Natural killer cell (primary cell): ENCODE measurements at places on chromosomes 11 and 22. TPM values are rescaled to one million over a fixed set of nuclear protein-coding genes. Genes with fewer than 3 reads are reported as not detected.

DNA sequence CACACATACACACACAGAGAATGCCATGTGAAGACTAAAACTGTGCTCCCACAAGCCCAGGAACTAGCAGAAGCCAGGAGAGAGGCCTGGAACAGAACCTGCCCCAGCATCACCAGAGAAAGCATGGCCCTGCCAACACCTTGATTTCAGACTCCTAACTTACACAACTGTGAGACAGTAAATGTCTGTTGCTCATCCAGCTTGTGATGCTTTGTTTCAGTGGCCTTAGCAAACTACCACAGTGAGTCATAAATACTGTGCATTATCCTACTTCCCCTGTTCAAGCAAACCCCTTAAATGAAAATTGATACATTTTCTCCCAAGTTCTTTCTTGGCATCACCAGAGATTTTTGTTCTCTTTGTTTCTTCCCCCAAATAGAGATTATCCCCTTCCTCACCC lies 1539.4 kb upstream of the TENM4 start:
- no peaks in the 10 kb centered on the region for H3K27me3 ChIP-seq
- H3K4me3 ChIP-seq: no peak overlapping the region
- no peaks in the 10 kb centered on the region for H3K4me1 ChIP-seq
- no peak for DNase-seq

DNA sequence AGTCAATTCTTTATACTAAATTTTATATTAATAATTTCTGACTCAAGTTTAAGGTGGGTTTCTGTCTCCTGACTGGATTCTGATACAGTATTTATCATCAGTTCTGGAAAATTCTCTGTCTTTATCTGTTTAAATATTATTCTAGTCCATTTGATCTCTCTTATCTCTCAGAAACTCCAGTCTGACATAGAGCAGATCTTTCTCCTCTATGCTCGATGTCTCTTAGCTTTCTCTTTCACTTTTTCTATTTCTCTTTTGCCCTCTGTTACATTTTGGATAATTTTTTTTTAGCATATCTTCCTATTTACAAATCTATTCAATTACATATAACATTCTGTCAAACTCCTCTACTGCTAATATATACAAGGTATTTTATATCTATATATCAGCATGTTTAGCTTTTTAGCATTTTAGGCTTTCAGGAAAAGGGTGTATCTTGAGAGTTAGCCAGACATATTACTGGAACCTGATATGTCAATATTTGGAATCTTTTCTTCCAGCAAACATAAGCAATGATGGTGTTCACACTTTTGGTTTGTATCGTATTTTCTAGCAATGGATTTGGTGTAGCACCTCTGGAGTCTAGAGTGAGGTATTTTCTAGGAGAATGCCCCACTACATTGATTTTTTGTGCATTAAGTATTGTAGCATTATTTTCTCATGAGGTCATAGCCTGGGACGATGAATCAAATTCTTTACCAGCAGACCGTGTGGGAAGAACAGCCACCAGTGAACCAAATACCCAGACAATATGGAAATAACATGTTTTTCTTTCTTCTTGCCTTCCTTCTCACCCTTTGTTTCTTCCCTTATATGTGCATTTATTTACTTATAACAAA lies 4.1 kb upstream of the NNMT start:
- H3K27me3 ChIP-seq: peaks cover 2% of the 10 kb centered on the region
- no peak overlapping the region for H3K4me3 ChIP-seq
- no peak overlapping the region for H3K27ac ChIP-seq
- no peaks in the 10 kb centered on the region for H3K4me1 ChIP-seq
- DNase-seq: no peak
- no peaks in the 10 kb centered on the region for H3K36me3 ChIP-seq

GRCh38 chr11:83166193-83166866 lies 9.4 kb downstream of the PCF11 start:
- no peak overlapping the region for H3K4me3 ChIP-seq
- no peaks in the 10 kb centered on the region for H3K27me3 ChIP-seq
- DNase-seq: no peak
- peaks cover 74% of the 10 kb centered on the region for H3K36me3 ChIP-seq

- no peak overlapping the region for H3K4me3 ChIP-seq
- no peak overlapping the region for H3K27ac ChIP-seq
- no peak for DNase-seq
- H3K36me3 ChIP-seq: no peaks in the 10 kb centered on the region
- H3K27me3 ChIP-seq: no peaks in the 10 kb centered on the region
- H3K4me1 ChIP-seq: no peaks in the 10 kb centered on the region
Observed at GRCh38 chr11:55572548-55572947, 620 bp downstream of the OR4C16 start.

PAMR1 gene
- total RNA-seq: not detected

- DNase-seq: no peak
- no peaks in the 10 kb centered on the region for H3K27me3 ChIP-seq
- no peaks in the 10 kb centered on the region for H3K4me1 ChIP-seq
Observed at GRCh38 chr11:119187123-119187892, 2.0 kb downstream of the NHERF4 start.

SLC37A2 gene
- total RNA-seq: 1.8 TPM

DNA sequence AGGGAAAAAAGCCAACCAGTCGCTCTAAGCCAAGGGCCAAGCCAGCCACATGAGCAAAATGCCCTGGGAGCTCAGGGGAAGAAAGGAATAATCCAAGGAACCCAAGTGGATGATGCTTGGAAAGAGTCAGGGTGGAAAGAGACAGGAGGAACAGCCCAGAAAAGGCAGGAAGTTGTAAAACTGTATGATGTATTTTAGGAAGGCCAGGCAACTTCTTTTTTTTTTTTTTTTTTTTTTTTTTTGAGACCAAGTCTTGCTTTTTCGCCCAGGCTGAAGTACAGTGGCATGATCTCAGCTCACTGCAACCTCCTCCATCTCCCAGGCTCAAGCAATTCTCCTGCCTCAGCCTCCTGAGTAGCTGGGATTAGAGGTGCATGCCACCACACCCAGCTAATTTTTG lies 1.6 kb downstream of the LGALS12 start:
- DNase-seq: no peak
- H3K27me3 ChIP-seq: no peaks in the 10 kb centered on the region
- no peak overlapping the region for H3K4me3 ChIP-seq
- H3K27ac ChIP-seq: no peak overlapping the region
- peaks cover 23% of the 10 kb centered on the region for H3K4me1 ChIP-seq
- H3K36me3 ChIP-seq: no peaks in the 10 kb centered on the region

PITPNB gene
- total RNA-seq: 58.4 TPM

DNA sequence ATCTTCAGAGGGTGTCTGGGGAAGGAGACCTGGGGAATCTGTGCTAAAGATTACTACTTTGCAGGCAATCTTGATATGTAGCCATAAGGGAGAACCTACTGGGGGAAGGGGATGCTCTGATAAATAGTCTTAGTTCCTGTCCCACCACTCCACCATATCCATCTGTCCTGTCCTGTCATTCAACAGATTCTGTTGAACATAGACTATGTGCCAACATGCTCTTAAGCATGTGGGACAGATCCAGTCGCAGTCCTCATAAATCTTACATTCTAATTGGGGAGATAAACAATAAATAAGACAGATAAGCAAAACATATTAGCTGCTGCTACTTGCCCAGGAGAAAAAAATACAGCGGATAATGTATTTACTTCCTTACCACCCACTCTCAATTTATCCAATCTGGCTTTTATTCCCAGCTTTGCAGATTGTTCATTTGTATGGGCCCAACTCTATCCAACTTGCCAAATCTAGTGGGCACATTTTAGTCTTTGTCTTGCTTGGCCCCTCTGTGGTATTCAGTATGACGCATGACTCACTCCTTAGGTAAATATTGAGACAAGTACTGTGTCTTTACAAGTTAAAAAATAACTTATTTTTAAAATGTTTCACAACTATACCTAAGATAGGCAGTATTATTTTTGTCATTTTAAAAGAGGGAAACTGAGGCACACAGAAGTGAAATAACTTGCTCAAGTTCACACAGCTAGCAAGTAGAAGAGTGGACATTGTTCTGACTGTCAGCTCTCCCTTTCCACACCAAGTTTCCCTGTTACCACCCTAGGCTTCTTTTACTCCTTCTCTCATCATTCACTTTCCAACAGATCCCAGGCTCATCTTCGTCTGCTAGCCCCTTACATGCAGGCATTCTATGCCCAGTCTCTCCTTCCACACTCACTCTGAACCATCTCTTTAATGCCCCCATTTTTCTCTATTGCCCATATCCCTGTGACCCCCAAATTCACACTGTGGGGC lies 133.6 kb upstream of the SESN3 start:
- H3K36me3 ChIP-seq: no peaks in the 10 kb centered on the region
- H3K27me3 ChIP-seq: no peaks in the 10 kb centered on the region
- no peaks in the 10 kb centered on the region for H3K4me1 ChIP-seq
- DNase-seq: no peak

DNA sequence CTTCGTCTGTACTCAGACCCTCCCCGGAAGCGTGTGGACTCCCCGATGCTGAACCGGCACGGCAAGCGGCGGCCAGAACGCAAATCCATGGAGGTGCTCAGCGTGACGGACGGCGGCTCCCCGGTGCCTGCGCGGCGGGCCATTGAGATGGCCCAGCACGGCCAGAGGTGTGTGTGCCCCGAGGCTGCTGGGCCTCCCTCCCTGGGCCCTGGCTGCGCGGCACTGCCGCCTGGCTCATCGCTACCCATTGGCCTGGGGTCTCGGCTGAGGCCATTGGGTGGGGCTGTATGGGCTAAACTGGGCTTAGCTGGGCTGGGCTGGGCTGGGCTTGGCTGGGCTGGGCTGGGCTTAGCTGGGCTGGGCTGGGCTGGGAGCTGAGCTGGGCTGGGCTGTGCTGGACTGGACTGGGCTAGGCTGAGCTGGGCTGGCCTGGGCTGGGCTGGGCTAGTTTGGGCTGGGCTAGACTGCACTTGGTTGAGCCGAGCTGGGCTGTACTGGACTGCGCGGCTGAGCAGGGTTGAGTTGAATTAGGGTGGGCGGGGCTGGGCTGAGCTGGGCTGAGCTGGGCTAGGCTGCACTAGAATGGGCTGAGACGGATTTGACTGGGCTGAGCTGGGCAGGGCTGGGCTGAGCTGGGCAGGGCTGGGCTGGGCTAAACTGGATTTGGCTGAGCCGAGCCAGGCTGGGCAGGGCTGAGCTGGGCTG lies 40.7 kb downstream of the MOB2 start:
- no peak for DNase-seq
- no peaks in the 10 kb centered on the region for H3K4me1 ChIP-seq
- H3K27ac ChIP-seq: no peak overlapping the region
- no peaks in the 10 kb centered on the region for H3K27me3 ChIP-seq

TIGD3 gene
- 1.2 TPM for total RNA-seq

DNA sequence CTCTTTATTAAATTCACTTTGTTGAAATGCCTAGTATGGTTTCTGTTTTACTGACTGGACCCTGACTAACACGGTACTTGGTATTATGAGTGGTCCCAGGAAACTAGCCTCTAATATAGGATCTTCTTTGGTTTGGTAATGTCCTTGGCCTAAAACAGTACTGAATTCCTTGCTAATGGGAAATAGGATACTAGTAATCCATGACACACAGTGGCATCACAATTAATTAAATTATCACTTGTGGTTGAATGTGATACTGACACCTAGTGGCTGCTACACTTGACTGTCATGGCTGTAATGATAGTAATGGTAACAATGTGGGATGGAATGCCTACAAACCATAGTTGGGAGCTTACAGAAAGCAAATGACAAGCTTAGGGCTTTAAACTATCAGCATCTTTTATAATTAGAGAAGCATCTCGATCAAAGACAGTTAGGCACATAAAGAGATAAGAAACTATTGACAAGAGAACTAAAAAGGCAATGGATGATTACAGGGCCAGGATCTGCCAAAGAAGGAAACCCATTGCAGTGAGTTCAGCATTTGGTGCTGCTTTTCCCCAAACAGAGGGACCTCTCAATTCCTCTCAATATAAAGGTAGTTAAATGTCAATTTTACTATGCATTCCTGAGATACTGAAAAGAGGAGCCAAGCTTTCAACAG lies 8.6 kb downstream of the DNHD1 start:
- H3K27me3 ChIP-seq: no peaks in the 10 kb centered on the region
- H3K27ac ChIP-seq: no peak overlapping the region
- no peak overlapping the region for H3K4me3 ChIP-seq
- H3K4me1 ChIP-seq: no peaks in the 10 kb centered on the region

- no peak for DNase-seq
- H3K36me3 ChIP-seq: no peaks in the 10 kb centered on the region
- H3K4me1 ChIP-seq: no peaks in the 10 kb centered on the region
- no peak overlapping the region for H3K4me3 ChIP-seq
- no peaks in the 10 kb centered on the region for H3K27me3 ChIP-seq
Observed at GRCh38 chr11:15379483-15379882, 264.8 kb downstream of the INSC start.

DNA sequence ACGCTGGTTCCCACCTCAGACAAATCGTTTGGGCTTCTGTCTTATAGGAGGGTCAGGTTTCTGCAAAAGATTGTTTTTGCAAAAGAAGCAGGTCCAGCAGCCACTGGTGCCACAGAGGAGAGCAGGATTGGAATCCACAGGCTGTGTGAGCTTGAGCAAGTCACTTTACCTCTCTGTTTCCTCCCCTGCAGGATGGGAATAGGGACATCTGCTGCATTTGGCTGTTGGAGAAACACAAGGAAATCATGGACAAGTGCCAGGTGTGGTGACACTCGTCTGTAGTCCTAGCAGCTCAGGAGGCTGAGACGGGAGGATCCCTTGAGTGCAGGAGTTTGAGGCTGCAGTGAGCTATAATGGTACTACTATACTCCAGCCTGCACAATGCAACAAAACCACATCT lies 422.6 kb downstream of the MN1 start:
- H3K4me3 ChIP-seq: no peak overlapping the region
- H3K36me3 ChIP-seq: no peaks in the 10 kb centered on the region
- no peak for DNase-seq
- H3K4me1 ChIP-seq: no peaks in the 10 kb centered on the region

AQP11 gene
- 0.21 TPM for total RNA-seq

GRCh38 chr11:45108070-45109064 lies 38.1 kb upstream of the PRDM11 start:
- H3K27ac ChIP-seq: no peak overlapping the region
- no peak for DNase-seq
- peaks cover under 1% of the 10 kb centered on the region for H3K4me1 ChIP-seq
- H3K36me3 ChIP-seq: no peaks in the 10 kb centered on the region
- H3K4me3 ChIP-seq: no peak overlapping the region

GRCh38 chr11:85088286-85088685 lies 538.9 kb downstream of the DLG2 start:
- no peaks in the 10 kb centered on the region for H3K4me1 ChIP-seq
- no peak for DNase-seq
- no peak overlapping the region for H3K27ac ChIP-seq
- H3K36me3 ChIP-seq: no peaks in the 10 kb centered on the region
- H3K27me3 ChIP-seq: no peaks in the 10 kb centered on the region

ARHGEF17 gene
- 0.02 TPM for total RNA-seq
